ENCODE measurements at places on chromosomes 1 and 21.

DNA sequence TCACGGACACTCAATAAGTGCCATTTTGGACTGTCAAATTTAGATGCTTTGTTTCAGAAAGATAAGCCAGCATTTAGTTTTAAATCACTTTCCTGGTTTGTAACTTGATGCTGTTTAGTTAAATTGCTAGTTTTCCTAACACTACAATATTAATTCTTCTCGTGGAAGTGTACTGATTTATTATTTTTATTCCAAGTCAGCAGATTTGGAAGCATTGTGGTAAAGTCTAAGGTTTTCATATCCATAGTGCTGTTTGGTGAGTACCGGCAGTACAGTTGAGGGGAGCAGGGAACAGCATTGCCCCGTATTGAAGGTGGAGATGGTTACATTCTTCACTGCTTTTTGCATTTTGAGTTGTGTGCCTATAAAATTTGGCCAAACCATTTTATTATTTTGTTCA is 36.3 kb downstream of the S100B start:
- DNase-seq = no peak

GRCh38 chr1:21867451-21867996 is 55.5 kb downstream of the LDLRAD2 start:
- DNase-seq = no peak

- no peak for DNase-seq
Observed at GRCh38 chr1:215484171-215484939, 82.7 kb upstream of the KCTD3 start.

DNA sequence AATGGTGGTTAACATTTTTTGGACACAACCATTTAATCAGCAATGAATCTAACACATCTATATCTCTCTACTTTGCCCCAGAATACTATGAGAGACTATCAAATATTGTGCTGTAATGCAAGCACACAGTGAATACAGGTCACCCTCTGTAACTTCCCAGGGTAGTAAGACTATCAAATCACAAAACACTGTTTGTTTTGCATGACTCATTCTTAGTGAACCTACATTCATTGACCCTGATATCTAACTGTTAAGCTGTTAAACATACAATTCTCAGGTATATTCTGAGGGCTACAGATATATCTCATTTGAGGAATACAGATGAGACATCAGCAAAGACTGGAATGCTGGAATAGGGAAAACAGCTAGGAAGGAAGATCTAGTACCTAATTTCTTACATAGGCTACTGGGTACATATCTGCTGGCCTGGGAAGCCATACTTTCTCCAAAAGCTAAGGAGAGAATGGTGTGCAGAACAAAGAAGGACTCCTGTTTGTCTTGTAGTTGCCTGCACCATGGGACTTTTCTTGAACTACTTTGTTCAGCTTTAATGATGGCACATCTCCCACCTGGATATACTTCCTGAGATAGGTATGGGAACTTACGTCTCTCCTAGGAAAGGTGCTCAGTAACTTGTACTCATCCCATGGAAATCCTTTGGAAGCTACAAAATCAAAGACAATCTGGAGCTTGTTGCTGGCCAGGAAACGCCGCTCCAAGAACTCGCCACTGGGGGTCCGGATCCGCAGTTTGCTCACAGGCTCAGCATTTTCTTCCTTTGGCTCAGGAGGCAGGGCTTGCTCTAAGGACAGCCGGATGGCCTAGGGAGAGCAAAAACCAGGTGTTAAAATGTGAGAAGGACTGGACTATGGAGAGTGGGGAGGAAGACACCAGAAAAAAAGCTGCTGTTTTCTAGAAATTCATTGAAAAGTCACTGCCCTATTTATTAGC is 51.9 kb upstream of the DMRTA2 start:
- no peak for DNase-seq

DNA sequence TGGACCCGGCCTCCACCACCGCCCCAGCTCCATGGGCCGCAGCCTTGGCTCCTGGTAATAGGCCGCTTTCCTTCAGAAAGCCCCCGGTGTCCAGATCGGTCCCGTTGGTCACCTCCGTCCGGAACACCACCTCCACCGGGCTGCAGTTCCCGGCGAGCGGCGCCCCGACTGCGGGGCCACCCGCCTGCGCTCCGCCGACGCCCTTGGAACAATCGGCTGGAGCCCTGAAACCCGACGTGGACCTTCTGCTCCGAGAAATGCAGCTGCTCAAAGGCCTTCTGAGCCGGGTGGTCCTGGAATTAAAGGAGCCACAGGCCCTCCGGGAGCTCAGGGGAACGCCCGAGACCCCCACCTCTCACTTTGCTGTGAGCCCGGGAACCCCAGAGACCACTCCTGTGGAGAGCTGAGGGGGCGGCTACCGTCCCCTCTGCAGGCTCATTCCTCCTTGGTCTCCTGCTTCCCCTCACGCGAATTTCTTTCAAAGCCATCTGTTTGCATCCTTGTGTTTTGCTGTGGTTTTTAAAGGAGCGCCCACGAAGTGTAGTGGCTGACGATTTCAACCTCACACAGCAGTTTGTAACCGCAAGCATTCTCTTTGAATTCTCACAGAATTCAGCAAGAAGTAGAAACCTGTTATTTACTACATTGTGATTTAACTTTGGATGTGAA is 6.0 kb downstream of the FCRLB start:
- DNase-seq = no peak

DNA sequence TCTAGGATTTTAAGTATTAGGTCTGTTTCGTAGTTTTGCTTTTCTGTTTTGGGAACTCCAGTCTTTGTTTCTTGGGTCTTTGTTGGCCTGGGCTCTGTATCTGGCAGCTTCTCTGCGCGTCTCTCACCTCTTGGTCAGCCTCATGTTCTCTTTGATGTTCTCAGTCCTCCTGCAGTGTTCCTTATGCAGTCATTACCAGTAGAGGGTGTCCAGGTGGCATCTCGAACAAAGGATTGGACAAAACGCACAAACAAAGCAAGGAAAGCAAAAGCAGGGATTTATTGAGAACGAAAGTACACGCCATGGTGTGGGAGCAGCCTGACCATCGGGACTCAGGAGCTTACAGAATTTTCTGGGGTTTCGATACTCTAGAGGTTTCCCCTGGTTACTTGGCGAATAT is 133.7 kb upstream of the COL6A1 start:
- no peak for DNase-seq

GRCh38 chr1:96999191-96999590 is 277.6 kb downstream of the PTBP2 start:
- no peak for DNase-seq

- no peak for DNase-seq
Observed at GRCh38 chr1:156347331-156347730, 9.0 kb downstream of the TSACC start.

- no peak for DNase-seq
Observed at GRCh38 chr1:199522338-199522737, 505.2 kb upstream of the NR5A2 start.

DNA sequence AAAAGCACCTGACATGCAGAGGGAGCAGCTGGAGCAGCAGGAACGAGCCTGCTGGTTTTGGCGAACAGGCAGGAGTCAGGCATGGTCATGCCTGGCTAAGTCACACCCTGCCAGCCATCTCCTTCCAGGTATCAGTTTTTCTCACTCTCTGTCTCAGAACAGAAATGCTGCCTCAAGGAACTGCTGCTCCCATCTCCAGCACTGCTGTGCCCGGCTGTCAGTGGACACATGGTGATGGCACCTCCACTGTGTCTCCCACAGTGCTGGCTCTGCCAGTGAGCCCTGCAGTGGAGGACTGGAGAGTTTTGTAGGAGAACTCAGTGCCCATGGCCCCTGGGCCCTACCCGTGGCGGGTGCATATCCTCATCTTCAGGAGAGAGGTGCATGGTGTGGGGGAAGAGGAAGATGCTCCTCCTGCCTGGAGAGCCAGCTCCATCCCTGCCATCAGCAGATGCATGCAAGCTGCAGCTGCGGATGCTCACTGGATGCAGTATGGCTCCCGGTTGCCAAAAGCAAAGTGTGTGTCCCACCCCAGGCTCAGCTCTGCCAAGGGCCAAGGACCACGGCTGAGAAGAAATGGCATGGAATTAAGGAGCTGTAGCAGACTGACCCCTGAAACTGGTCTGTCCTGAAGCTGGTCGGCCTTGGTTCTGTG is 114.7 kb downstream of the GRIK3 start:
- no peak for DNase-seq

- no peak for DNase-seq
Observed at GRCh38 chr1:231359113-231359512, 21.0 kb downstream of the SPRTN start.

- no peak for DNase-seq
Observed at GRCh38 chr1:3238703-3239278, 169.8 kb downstream of the PRDM16 start.

GRCh38 chr1:65167586-65168242 is 19.7 kb downstream of the AK4 start:
- no peak for DNase-seq

GRCh38 chr1:153119491-153119971 is 6.2 kb upstream of the SPRR2F start:
- no peak for DNase-seq

GRCh38 chr1:161549652-161550051 is at the start of gene FCGR3A:
Gene FCGR3A (minus strand): TSS chr1:161549818. CDS start chr1:161549736, 82 bp downstream.
- DNase-seq = no peak

GRCh38 chr1:218499011-218499691 is 154.0 kb downstream of the TGFB2 start:
- DNase-seq = no peak

GRCh38 chr1:1672181-1672965 is 13.6 kb upstream of the CDK11B start:
- DNase-seq = no peak

GRCh38 chr21:14547834-14548513 is 1.9 kb upstream of the SAMSN1 start:
- no peak for DNase-seq

GRCh38 chr21:16420031-16420724 is 690.4 kb downstream of the USP25 start:
- peak; percentile 49 for DNase-seq

- no peak for DNase-seq
Observed at GRCh38 chr1:219463636-219464035, 149.3 kb downstream of the ZC3H11B start.

DNA sequence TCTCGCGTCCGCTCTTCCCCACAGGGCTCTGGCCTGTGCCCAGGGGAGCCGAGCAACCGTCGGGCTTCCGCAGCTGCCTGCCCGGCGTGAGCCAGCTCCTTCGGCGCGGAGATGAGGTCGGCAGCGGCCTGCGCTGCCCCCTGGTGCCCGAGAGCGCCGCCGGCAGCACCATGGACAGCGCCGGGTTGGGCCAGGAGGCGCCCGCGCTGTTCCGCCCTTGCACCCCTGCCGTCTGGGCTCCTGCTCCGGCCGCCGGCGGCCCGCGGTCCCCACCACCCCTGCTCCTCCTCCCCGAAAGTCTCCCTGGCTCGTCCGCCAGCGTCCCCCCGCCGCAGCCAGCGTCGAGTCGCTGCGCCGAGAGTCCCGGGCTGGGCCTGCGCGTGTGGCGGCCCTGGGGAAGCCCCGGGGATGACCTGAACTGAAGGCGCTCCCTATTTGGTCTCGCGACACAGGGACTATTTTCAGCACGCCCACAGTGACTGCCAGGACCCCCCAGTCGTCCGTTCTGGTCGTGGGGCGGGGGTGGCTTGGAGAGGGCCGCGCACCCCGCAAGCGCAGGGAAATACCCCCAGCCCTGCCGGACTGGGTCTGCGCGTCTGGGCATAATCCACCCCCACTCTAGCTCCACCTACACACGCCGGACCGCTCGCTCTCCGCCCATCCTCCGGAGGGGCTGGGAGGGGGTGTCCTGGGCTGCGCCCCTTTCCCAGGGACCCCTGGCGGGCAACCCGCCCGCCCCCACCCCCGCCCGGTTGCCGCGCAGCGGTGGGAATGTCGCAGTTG is 1.3 kb downstream of the HES3 start:
- peak; percentile 53 for DNase-seq

- no peak for DNase-seq
Observed at GRCh38 chr1:16478091-16478490, 36.0 kb downstream of the RNU1-1 start.

DNA sequence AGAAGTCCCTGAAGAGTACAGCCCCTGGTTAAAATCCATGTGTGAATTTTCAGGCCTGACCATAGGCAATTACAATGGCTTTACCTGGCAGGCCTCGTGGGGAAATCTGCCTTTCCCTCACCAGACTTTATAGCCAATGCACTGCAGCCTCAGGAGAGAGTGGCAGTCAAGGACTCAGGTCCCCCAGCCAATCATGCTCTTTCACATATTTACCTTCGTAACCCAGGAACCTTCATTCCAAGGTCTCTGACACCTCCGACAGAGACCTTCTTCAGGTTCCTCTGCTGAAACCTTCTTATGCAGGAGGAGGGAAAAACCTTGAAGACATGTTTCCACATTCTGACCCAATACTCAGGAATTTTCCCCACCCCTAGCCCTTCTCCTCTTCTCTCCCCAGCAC is 118.9 kb downstream of the FASLG start:
- no peak for DNase-seq

DNA sequence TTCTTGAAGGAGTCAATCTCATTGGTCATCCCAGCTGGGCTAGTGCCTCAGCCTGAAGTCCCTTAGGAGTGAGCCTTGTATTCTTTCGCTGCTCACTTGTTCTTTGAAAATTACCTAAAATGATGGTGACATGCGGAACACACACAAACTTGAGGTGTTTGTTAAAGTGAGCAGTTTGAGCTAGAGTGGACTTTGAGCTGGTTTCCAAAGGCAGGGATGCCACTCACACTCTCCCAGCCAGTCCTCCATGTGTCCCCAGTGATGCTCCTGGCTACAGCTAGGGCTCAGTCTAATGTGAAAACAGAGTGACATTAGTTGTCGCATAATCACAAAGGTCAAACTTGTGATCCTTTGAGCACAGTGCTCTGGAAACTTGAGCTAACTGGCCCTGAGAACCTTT is 84.3 kb downstream of the DTL start:
- no peak for DNase-seq

GRCh38 chr1:10888791-10889649 is 92.6 kb upstream of the CASZ1 start:
- no peak for DNase-seq

DNA sequence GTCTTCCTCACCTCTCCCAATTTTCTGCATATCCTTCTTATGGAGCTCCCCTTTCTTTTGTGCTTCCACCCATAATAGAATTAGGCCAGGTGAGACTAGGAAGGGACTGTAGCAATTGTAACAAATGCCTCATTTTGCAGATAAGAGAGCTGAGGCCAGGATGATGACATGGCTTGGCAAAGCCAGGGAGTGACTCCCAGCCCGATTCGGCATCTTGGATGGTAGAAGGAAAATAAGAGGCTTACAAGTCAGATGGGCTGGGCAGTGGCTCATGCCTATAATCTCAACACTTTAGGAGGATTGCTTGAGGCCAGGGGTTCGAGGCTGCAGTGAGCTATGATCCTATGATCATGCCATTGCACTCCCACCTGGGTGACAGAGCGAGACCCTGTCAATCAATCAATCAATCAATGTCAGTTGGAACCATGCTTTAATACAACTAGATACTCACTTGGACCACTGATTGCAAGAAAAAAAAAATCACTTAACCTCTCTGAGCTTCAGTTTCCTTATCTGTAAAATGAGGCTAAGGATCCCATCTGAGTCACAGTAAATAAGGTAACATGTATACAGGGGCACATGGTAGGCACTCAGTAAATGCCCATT is 51.6 kb downstream of the PLEKHA6 start:
- DNase-seq = no peak

- DNase-seq = no peak
Observed at GRCh38 chr1:170594066-170594626, 62.2 kb downstream of the GORAB start.
